ENCODE measurements at places on chromosomes 11 and 22. TPM values are rescaled to one million over a fixed set of nuclear protein-coding genes. Genes with fewer than 3 reads are reported as not detected.

Gene CALCA
- total RNA-seq: not detected

Gene MAML2
- 16.7 TPM for total RNA-seq

Gene ART1
- not detected for total RNA-seq

Gene ADAMTS8
- not detected for total RNA-seq

Gene SLC15A3
- 1.9 TPM for total RNA-seq
